IMR-90 (cell line): ENCODE measurements at places on chromosomes 7 and 10.

- no peaks in the 10 kb centered on the region for H3K27me3 ChIP-seq
- H3K4me3 ChIP-seq, result no peak overlapping the region
- no peak overlapping the region for H3K27ac ChIP-seq
- H3K36me3 ChIP-seq, result peaks cover 43% of the 10 kb centered on the region
Measured at GRCh38 chr7:155743177-155743576, 69.1 kb downstream of the SHH start.

DNA sequence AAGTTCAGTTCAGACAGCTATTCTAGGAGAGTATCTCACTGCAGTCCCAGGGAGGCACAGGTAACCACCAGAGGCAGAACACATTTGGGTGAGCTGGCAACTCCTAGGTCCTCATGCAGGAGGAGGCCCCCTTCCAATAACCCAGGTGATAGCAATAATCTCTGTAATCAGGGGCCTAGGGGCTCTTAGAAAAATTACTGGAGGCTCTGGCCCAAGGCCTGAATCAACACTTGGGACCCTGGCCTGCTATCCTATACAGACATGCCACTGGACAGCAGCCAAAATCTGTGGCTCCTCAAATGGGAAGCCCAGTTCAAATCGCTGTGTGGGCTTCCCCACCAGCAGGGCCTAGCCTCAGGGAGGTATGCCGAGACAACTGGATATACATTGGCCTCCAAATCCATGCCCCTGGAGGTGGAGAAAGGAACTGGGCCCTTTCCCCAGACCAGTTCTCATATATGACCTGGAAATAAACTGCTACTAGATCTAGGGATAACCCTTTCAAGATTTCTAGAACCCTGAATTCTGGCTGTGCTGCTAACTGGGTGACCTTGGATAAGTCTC lies 1.6 kb downstream of the AVPI1 start:
- peak; percentile 58 for DNase-seq
- peak overlapping the region; percentile 98 for H3K4me3 ChIP-seq
- peak overlapping the region; percentile 87 for H3K27ac ChIP-seq
- peaks cover 28% of the 10 kb centered on the region for H3K4me1 ChIP-seq
- 0 out of 2 replicates have a peak, but pooled peaks cover 4% of the 10 kb centered on the region for H3K36me3 ChIP-seq
- no peaks in the 10 kb centered on the region for H3K27me3 ChIP-seq

GRCh38 chr7:141073641-141074161 lies at the start of gene TMEM178B:
Gene TMEM178B (plus strand): TSS chr7:141074064.
- H3K4me1 ChIP-seq, result peaks cover 1% of the 10 kb centered on the region; the same call in 1 of the 2 replicates
- peak within 1 kb of the TSS; percentile 47 for H3K4me3 ChIP-seq
- no peak for DNase-seq
- H3K36me3 ChIP-seq, result no peaks in the 10 kb centered on the region
- peaks cover 44% of the 10 kb centered on the region for H3K27me3 ChIP-seq

- no peaks in the 10 kb centered on the region for H3K36me3 ChIP-seq
- H3K27me3 ChIP-seq, result peaks cover 2% of the 10 kb centered on the region; the same call in 1 of the 2 replicates
- peaks cover 4% of the 10 kb centered on the region; the same call in 1 of the 2 replicates for H3K4me1 ChIP-seq
- H3K4me3 ChIP-seq, result no peak overlapping the region
- DNase-seq, result no peak
- no peak overlapping the region for H3K27ac ChIP-seq
Measured at GRCh38 chr10:33481184-33481583, 146.7 kb upstream of the NRP1 start.
